SHP77 treated with DMSO at 0.1 percent for 48 hours (cell line): ENCODE measurements at places on chromosomes 3 and 15.

DNA sequence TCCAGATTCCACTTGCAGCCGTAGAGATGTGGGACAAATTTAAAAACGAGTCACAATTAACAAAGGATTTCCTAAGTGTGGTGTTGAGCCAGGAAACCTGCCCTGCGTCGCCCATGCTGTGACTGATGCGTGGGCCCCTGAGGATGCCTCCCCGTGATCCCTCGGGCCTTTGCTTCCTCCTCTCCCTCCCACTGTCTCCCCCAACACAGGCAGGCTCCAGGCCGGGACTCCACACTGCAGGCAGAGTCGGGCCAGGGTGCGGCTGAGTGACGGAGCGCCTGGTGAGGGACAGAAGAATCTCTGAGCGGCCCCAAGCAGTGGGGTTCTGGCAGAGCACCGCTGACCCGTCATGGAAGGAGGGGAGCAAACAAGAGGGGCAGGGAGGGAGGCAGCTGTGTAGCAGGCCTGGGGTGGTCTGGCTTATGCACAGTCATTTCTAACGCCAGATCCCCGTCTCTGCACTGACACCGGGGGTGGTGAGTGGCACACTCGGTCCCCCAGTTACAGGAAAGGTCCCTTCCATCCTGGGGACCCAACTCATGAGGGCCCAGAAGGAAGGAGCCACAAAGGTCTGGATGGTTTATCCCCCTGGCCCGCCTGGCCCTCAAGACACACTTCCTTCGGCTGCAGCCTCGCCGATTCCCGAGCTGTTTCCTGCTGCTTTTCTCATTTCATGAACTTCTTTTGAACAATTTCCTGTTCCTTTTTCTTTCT is 91.0 kb downstream of the XXYLT1 start:
- no peak for DNase-seq

- peak; percentile 12 for DNase-seq
Observed at GRCh38 chr3:60330107-60330506, 921.1 kb downstream of the FHIT start.

DNA sequence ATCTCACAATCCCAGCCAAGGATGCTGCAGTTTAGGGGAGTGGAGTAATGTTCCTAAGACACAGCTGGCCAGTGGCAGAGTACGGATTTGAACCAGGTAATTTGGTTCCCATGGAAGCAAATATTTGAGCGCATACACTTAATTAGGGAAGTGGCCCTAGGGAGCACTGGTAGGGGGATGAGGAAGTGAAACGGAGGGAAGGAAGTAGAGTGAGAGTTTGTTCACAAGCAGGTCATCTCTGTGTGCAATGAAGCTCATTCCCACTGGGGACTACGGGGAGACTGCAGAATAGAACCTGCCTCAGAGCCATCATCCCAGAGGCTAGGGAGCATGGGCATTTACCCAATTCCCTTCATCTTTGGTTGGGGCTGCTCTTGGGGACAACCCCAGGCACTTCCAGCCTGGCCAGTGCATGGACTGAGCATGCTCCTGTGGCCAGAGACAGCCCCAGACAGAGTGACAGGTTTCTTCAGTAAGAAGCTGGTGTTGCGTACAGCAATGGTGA is 317.2 kb upstream of the PROK2 start:
- DNase-seq: no peak

GRCh38 chr15:55239440-55240124 is 42.8 kb upstream of the RSL24D1 start:
- no peak for DNase-seq

GRCh38 chr3:59632760-59633573 is 583.1 kb upstream of the CFAP20DC start:
- DNase-seq: no peak

GRCh38 chr15:75416584-75416983 is 34.9 kb downstream of the SIN3A start:
- DNase-seq: no peak

DNA sequence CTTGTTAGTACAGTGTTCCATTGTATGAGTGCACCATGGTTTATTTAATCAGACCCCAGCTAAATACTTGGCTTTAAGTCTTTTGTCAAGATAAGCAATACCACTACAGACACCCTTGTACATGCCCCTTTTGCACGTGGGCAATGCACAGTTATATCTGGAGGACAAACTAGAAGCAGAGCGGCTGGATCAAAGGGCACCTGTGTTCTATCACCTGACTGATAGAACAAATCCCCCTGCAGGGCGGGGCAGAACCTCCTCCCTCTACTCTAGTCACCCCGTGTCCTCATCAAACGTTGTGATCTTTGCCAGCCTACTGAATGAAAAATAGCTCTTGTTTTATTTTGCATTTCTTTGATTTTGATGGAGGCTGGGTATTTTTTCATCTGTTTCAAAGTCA is 314.9 kb downstream of the TLE3 start:
- no peak for DNase-seq

DNA sequence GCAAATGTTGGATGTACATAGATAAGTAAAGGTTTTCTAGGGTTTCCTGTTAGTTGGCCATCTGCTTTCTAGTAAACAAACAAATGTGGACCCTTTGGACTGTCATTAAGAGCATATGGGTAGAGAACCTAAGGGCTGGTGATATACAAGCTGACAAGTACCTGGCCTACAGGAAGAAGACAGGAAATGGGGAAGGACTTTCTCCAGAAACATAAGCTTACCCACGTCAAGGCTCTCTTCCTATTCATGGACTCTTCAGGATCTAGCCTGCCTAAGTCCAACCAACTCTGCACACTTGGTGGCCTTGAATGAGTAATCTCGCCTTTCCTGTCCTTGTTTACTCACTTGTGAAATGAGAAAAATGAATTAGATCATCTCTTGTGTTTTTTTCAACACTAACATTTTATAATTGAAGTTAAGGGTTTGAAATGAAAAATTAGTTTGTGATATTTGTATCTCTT is 22.2 kb upstream of the GOLIM4 start:
- DNase-seq: no peak
